ENCODE measurements at places on chromosomes 5 and 9. TPM values are rescaled to one million over a fixed set of nuclear protein-coding genes. Genes with fewer than 3 reads are reported as not detected.

Gene ADAMTS19
- total RNA-seq = 7.5 TPM

Gene WDR38
- total RNA-seq = 0.59 TPM

Gene SNX24
- 32.8 TPM for total RNA-seq

Gene ERAP2
- 3.5 TPM for total RNA-seq

Gene PTPN3
- total RNA-seq = 7.8 TPM

Gene ADAMTS2
- 25.7 TPM for total RNA-seq

Gene FAM153A
- 5.8 TPM for total RNA-seq

Gene DDX41
- total RNA-seq = 92.7 TPM

Gene CD14
- 42.4 TPM for total RNA-seq

Gene OTP
- total RNA-seq = 0.83 TPM

Gene PCDH12
- total RNA-seq = 12.9 TPM

Gene CKMT2
- 3.6 TPM for total RNA-seq

Gene SLC46A2
- 0.30 TPM for total RNA-seq

Gene WDR41
- total RNA-seq = 167 TPM
